Osteocyte (in vitro differentiated cells): ENCODE measurements at places on chromosomes 2 and 18. TPM values are rescaled to one million over a fixed set of nuclear protein-coding genes. Genes with fewer than 3 reads are reported as not detected.

IL1F10 gene
- not detected in 2 replicates for total RNA-seq

AMER3 gene
- not detected in 2 replicates for total RNA-seq

FBXO15 gene
- 0.73 and 0.86 TPM in 2 replicates for total RNA-seq

- no peak for DNase-seq
These were observed 70.0 kb downstream of the SCG2 start for GRCh38 chr2:223532161-223532560.

GRCh38 chr2:170276056-170276455 lies 98.1 kb downstream of the MYO3B start:
- DNase-seq: no peak
